ENCODE measurements at places on chromosomes 3 and 15.

DNA sequence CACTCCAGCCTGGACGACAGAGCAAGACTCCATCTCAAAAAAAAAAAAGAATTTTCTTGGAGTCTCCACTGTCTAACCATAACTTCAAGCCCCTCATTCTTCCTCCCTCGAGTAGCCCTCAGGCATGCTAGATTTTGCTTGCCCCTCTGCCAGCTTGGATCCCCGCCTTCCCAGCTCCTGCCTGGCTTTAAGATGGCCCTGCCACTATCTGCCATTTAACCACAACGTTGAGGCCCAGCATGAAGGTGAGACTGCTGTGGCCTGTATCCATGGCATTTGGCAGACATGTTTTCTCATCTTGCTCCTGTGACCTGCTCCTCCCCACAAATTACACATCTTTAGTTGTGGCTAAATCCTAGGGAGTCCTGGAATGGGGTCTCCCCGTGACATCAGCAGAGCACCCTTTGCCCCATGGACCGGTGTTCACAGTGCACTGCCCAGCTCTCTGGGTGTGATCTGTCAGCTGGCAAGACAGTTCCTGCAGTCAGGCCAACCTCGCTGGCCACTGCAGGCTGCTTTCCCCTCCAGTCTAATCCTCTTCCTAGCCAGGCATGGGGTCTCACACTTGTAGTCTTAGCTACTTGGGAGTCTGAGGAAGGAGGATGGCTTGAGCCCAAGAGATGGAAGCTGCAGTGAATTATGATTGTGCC is 10.4 kb downstream of the VPS18 start:
- no peak for DNase-seq

- DNase-seq = no peak
These were observed 67.5 kb upstream of the RPL32 start for GRCh38 chr3:12908859-12909258.

DNA sequence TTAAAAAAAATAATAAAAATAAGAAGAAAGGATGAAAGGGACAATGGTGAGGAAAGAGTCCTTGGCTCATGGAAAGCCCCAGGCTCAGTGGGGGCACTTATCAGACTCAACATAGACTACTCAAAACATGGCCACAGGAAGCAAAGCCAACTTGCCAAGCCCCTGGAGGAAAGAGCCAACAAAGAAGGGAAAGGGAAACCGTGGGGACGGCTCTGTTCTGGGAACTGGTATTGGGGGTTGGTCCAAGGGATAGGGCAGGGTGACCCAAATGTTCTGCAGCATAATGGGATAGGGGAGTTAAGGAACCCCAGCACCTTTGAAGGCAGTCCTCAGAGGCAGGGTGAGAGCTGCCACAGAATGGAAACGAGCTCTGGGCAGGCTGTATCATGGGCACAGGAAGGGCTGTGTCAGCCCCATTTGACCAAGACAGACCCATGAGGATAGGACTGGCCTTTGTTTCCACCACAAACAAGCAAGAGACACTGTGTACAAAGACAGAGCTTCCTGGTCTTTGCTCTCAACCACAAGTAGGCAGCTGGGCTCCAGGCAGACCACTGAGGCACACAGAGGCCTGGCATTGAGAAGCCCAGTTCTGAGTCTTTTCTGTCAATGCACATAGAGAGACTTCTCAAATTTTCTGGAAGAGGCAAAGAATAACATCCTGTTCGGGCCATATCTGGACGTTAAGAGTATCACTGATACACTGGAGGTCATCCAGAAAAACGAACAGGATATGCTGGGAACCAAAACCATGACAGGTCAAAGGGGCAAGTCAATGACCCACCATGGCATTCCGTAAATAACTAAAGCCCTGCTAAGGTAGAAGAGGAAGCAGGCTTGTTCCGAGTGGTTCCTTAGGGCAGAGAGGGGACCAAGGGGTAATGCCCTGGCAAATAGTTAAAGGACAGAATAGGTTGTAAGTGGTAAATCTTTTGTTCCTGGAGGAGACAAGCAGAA is 10.6 kb upstream of the SEMA7A start:
- no peak for DNase-seq

GRCh38 chr3:87351937-87352336 is 75.6 kb upstream of the POU1F1 start:
- no peak for DNase-seq

DNA sequence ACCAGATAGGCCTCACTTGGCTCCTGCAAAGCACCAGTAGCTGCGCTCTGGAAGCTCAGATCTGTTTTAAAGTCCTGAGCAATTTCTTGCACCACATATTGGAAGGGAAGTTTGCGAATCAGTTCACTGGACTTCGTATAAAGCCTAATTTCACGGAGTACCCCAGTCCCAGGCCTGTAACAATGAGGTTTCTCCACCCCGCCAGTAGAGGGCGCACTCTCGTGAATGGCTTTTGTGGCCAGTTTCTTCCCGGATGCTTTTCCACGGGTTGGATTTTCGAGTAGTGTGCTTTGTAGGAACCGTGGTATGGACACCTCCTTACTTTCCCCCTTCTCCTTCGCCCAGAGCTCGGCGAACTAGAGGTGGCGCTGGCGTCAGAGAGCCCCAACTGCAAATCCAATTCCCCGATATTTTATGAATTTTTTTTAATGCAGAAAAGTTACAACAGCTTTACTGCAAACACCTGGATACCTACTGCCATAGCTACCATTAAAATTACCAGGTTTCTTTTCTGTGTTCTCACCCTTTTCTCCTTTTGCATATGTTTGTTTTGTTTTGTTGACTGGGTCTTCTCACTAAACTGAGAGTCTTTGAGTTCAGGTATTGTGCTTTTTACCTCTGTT is 13.3 kb downstream of the RARB start:
- DNase-seq = no peak

GRCh38 chr3:50550079-50550736 is 17.3 kb downstream of the C3orf18 start:
- peak; percentile 64 for DNase-seq

GRCh38 chr3:49217688-49218470 is 46.5 kb downstream of the KLHDC8B start:
- DNase-seq = no peak

DNA sequence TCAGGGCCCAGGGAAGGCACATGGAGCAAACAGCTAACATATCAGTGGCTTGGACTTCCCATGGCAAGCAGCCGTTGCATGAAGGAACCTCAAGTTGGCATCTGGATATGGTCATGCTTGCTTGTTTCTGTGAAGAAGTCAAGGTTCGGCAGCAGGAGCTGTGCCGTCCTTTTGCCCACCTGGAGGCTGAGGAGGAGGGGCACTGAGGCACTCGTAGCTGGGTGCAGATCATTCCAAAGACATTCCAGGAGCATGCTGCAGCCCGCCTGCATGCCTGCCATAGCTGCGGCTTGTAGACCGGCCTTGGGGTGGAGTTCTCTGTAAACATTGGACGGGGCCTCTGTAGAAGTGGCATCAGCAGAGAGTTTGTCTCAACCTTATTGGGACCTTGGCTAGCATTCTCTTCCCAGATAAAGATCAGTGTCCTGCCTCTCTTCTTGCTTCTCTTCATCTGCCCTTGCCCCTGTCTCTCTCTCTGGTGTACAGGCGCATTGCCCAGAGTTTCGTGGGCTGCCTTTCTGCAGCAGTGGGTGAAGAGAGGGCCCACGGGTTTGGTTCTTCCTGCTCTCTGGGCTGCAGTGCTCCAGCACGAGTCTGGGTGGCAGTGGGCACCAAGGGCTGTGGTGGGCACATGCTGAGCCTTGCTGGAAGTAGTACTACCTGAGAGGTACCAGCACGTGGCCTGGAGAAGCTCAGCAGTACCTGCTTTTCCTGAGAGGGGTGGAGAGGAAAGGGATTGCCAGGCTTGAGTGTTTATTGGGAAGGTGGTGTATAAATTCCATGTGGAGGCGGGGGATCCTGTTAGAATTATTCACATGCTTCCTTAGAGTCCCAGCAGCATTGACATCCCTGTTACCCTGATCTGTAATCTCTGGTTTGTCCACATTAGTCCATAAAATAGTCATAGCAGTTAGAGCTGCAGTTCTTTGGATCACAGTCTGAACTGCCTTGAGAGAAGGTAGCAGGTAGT is 49.4 kb downstream of the CHCHD6 start:
- no peak for DNase-seq

- no peak for DNase-seq
These were observed 21.0 kb downstream of the MBNL1 start for GRCh38 chr3:152289708-152290107.

GRCh38 chr3:72163809-72164634 is 379.1 kb upstream of the PROK2 start:
- DNase-seq = no peak

GRCh38 chr3:57094575-57094974 is 34.1 kb downstream of the SPATA12 start:
- DNase-seq = no peak

- DNase-seq = no peak
These were observed 199.8 kb downstream of the XXYLT1 start for GRCh38 chr3:195071011-195071728.

GRCh38 chr3:174413062-174413912 is 445.8 kb upstream of the NAALADL2 start:
- no peak for DNase-seq

GRCh38 chr15:47813748-47814384 is 96.6 kb downstream of the SEMA6D start:
- DNase-seq = no peak

GRCh38 chr15:91769894-91770293 is 83.6 kb upstream of the SLCO3A1 start:
- no peak for DNase-seq

DNA sequence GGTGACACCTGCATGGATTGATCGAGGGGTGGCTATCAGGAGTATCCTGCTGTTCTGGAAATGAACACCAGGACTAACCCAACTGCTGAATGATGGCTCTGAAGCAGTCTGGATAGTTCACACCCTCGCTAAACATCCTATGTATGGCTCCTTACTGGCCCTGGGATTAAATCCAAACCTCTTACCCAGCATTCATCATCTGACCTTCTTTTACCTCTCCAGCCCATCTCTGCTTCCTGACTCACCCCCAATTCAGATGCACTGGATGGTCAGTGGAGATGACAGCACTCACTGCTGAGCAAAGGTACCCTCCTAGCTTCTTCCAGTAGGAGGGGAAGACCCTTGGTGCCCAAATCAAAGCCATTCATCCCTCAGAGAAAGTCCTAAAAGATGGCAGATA is 235.2 kb upstream of the TRIM42 start:
- no peak for DNase-seq

GRCh38 chr15:94929282-94929681 is 697.9 kb downstream of the MCTP2 start:
- DNase-seq = no peak

GRCh38 chr15:101499863-101500713 is 10.6 kb upstream of the PCSK6 start:
- DNase-seq = peak; percentile 7

GRCh38 chr3:58047826-58048225 is 39.6 kb downstream of the FLNB start:
- no peak for DNase-seq

GRCh38 chr15:52150043-52150825 is 37.7 kb upstream of the BCL2L10 start:
- DNase-seq = no peak

- no peak for DNase-seq
These were observed 220.5 kb downstream of the TJP1 start for GRCh38 chr15:29601811-29602210.

DNA sequence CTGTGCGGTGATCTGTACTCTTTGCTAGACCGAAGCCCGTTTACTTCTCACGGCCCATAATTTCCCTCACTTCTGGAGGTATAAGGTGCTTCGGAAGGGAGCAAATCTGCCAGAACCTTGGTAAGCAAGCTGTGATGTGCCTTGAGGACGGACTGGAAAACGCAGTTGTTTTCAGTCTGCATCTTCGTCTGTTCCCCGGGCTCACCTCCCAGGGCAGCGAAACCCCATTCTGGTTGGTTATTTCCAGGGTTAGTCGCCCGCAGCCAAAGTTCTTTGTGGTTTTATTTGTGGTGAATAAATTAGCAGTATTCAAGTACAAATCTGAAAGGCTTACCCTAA is 401 bp downstream of the RAMAC start:
- DNase-seq = peak; percentile 58

GRCh38 chr15:42275780-42276391 is 2.7 kb upstream of the TMEM87A start:
- DNase-seq = no peak

- no peak for DNase-seq
These were observed 29.7 kb upstream of the HHATL start for GRCh38 chr3:42732196-42732828.

- DNase-seq = no peak
These were observed 75.2 kb upstream of the SATB1 start for GRCh38 chr3:18500322-18500721.

GRCh38 chr3:54871867-54872266 is 56.0 kb downstream of the LRTM1 start:
- no peak for DNase-seq

- DNase-seq = no peak
These were observed 98.2 kb downstream of the TLE3 start for GRCh38 chr15:69999392-70000085.

- no peak for DNase-seq
These were observed 25.5 kb upstream of the FGD5 start for GRCh38 chr3:14793126-14793857.

GRCh38 chr3:79506751-79507150 is 261.0 kb downstream of the ROBO1 start:
- DNase-seq = peak; percentile 11

- no peak for DNase-seq
These were observed 85.7 kb downstream of the RYR3 start for GRCh38 chr15:33396475-33396874.

DNA sequence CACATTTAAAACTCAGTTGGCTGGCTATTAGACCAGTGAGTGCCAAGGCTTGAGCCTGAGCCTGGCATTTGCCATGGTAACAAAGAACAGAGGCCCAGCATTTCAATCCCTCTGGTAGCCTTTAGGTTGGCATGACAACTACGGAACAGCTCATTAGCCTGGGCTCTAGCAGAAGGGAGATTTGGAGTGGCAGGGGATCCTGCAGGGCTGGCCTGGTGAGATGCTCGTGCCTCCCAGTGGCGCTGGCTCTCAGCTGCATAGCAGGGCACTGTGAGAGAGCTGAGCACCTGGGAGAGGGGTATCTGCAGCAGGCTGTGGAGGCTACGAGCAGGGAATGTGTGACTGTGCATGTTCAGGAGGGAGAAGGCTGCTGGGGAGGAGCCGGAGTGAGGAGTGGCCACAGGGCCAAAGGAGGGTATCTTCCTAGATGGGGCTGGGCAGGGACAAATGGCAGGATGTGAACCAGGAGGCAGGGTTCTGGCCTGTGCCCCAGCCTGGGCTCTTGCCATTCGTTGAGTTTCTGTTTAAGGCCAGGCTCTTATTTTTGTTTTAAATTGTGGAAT is 5.6 kb upstream of the ABTB1 start:
- no peak for DNase-seq

- DNase-seq = no peak
These were observed 174.4 kb upstream of the LPP start for GRCh38 chr3:187979564-187979963.

DNA sequence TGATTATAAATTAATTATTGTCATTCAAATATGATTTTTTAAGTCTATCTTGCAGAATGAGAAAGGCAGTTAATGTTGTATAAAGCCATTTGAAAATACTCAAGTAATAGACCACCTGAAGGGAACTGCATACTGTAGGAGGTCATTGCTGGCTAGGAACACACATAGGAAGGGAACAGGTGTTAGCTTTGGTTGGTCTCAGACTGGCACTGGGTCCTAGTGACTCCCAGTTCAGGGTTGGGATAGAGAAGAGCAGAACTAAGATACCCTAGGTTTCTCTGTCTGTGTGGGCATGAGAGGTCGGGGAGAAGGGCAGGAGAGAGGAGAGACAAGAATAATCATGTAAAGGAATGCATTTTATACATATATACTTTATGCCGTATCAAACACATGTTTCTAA is 559.0 kb upstream of the GOLIM4 start:
- DNase-seq = no peak

GRCh38 chr3:160185751-160186150 is 39.5 kb upstream of the C3orf80 start:
- DNase-seq = no peak

Data from HuH-7.5 (cell line).